Fibroblast of villous mesenchyme (primary cell): ENCODE measurements at places on chromosomes 3 and 15. TPM values are rescaled to one million over a fixed set of nuclear protein-coding genes. Genes with fewer than 3 reads are reported as not detected.

The SCAMP2 gene
- total RNA-seq: 25.1 and 33.7 TPM in 2 replicates

- DNase-seq: peak; percentile 30
Observed at GRCh38 chr15:99961011-99961441, 227.8 kb upstream of the LYSMD4 start.

DNA sequence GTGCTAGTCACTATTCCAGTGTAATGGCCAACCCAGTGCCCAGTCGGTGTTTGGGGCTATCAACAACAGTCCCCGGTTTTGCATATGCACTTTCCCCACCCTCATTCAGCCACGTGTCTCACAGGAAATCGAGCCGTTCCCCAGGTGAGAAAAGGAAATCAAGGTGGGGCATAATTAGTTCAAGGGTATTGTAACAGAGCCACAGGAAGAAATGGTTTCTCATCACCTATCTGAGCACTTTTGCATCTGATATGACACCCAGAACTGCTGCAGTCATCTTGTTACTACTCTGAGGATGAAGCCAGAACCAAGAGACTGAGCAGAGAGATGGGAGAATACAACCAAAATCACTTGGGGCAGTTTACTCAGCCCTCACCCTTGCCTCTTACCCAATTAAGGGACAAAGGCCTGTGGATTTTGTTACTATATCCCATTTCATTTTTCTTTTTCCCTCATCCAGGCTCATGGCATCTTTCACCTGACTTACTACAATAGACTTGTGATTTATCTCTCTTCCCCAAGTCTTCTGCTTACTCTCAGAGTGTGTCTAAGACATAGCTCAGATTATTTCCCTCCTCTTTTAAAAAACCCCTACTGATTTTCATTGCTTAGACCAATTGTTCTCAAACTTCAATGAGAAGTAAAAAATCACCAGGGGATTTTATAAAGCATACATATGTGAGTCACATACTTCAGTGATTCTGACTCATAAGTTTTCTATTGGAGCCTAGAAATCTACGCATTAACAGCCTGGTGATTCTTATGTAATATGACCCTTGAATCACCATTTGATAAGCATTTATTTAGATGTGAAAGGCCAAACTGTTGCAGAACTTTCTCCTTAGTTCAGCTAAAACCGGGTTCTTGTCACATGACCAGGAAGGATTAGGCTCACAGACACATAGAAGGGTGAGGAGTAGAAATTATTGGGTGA is 40.5 kb downstream of the TRAT1 start:
- peak; percentile 7 for DNase-seq

DNA sequence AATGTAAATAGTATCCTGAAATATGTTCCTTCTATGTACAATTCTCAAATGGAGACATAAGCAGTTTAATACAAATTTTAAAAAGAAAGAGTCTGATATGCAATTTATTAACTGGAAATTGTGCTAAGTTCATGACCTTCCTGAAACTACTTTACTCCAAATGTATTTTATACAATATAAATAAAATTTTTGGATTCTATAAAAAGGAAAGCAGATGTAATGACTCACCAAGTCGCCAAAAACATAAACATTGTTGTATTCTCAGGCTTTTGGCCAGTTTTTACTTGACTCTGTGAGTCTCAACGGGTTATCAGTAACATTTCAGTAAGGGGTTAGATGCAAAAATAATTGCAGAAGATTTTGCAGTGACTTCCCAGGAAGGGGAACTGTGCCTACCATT is 948.2 kb downstream of the EPHA3 start:
- peak; percentile 3 for DNase-seq

DNA sequence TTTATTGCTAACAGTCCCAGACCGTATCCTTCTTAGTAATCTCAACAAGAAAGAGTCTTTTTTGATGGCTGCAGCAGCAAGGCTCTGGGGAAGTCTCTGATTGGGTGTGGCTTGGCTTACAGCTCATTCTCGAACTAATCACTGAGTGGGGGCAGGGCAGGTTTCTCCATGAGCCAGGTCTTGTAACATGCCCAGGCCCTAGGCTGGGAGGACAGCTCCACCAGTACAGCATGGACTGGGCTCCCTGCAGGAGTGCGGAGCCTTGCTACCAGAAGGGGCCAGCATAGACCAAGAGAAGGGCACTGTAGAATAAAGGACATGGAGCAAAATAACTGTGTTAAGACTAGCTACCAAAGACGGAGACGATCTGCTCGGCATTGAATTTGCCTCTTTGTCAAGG is 7.2 kb downstream of the CD276 start:
- DNase-seq: peak; percentile 91

DNA sequence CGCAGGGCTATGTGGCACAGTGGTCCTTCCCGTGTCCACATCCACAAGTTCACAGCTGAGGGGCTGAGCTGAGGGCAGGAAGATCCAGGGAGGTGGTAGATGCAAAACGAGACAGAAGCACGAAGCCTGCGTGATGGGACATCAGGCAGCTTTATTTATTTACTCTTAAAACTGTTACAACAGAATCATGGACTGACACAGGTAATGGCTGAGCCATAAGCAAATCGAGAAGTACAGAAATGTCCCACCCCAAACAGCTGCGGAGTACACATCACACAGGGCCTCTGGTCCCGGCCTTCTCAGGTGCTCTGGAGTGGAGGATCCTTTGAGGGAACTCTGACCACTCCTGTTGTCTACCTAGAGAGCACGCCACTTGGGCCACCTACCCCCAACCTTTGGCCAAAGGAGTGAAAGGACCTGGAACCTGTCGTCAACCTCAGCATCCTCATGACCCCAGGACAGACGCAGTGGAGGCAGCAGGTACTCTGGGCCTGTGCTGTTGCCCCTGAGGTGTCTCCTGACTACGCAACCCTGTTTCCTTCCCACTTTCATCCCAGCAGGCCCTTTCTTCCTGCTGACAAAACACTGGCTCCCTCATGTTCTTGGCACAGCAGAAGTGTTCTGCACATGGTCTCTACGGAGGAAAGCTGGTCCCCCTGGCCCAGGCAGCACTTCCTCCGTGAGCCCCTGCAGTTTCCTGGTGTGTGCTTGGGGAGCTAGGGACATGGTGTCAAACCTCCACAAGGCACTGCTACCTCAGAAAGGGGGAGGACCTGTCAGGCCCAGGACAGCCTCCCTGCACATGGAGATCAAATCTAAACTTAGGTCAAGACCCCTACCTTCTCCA is 47.8 kb downstream of the DHX30 start:
- no peak for DNase-seq

DNA sequence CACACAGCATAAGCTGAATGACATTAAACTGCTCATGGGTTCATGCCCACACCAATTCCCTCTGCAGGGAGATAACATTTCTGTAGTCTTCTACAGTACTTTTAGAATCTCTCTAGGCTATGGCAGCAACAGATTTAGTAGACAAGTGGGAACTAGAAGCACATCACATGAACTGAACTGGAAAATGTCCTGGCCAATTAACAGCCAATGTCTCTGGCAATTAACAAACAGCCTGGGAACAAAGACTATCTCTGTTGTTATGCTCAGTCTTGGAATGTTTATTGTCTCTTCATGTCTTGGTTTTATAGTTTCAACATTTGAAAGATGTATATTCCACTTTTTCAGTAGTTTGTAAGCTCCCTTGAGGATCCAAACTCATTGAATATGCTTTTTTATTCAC is 523.2 kb upstream of the NAALADL2 start:
- no peak for DNase-seq

- DNase-seq: no peak
Observed at GRCh38 chr15:38685686-38686339, 121.2 kb upstream of the RASGRP1 start.
